ENCODE measurements at places on chromosomes 11 and 22. TPM values are rescaled to one million over a fixed set of nuclear protein-coding genes. Genes with fewer than 3 reads are reported as not detected.

- no peak for DNase-seq
Measured at GRCh38 chr22:38706101-38706900, 557 bp downstream of the GTPBP1 start.

DNA sequence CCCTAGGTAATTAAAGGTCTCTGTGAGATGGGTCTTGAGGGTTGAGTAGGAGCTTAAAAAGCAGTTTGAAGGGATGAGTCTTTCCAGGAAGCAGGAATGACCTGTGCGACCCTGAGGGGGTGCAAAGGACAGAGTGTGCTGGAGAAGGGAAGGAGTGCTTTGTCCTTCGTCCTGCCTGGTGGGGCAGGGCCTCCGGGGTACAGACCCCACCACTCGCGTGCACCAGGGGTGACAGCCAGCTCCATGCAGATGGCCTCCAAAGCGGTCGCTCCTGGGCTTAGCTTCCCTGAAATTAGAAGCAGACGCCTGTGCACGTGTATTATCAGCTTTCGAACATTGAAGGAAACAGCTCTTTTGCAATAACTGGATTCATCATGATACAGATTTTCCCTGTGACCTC lies 959.8 kb downstream of the BRD1 start:
- no peak for DNase-seq

DNA sequence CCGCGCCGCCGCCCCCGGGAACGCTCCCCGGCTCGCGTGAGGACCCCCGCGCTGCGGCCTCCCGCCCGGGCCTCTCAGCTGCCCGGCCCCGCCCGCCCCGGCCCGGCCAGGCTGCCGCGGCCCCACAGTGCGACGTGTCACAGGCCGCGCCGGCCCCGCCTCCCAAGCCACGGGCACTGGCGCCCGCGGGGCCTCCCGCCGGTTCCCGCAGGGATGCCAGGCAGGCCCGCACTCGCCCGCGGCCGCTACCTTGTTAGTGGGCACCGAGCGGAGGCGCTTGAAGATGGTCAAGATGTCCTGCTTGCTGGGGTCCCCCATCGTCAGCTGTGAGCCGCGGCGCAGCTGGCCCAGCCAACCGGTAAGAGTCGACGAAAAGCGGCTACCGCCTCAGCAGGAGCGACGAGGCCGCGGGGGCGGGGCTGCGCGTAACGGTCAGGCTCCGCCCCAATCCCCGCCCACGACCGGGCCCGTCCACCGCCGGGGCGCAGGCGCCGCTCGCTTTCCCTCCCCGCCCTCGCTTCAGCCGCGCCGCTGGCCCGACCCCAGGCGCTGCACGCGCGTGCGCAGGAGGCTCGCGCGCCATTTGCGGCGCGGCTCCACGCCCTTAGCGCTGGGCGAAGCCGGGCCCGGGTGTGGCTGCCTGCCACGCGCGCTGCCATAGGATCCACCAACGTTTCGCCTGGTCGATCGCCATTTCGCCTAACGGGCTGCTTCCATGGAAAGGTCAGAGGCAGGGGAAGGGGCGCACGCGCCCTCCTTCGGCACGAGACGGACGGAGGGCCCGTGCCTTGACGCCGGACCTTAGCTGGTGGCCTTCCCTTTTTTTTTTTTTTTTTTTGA lies at the start of gene ARFGAP3:
ARFGAP3 (minus strand) TSS at position 409 of the 840 bp plus-strand sequence; CDS start at position 318, 91 bp downstream.
- peak; percentile 89 for DNase-seq

DNA sequence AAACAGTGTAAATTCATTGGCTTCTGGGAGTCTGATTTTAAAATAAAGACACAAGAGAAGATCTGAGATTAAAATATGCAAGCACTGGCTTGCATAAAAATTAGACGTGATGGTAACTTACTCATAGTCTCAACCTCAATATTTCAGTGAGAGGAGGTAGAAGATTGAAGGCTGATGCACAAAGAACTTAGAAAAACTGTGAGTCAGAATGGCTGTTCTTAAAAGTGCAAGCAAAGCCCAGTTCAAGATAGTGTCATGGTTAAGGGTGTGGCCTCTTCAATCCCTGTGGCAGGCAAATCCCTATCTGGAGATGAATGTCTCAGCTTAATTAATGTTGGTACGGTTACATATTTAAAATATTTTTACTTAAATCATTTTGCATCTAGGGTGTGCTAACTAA lies 33.6 kb upstream of the FIBIN start:
- DNase-seq: no peak

DNA sequence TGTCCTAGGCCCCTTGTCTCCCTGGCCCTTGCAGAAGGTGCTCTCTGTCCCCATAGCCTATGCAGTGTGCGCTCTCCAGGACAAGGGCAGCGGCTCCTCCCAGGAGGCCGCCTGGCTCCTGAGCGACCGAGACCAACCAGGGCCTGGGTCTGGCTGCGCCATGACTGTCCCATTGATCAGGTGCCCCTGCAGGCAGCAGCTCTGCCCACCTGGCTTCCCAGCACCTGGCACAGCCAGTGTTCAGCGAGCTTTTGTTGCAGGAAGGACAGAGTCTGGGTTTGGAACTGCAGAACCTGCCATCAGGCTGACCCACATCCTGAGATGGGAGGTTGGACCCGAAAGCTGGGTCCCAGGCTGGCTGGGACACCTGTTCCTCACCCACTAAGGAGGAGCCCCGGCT lies 1001.1 kb downstream of the BRD1 start:
- DNase-seq: no peak

- no peak for DNase-seq
Measured at GRCh38 chr11:57658023-57658361, 430 bp downstream of the CLP1 start.

Gene SOX10
- polyA plus RNA-seq: 0.86 TPM

Gene TSPAN18
- 46.2 TPM for polyA plus RNA-seq

Gene SGSM1
- 2.4 TPM for polyA plus RNA-seq
